SK-N-SH treated with all-trans-retinoic acid at 6 μM for 48 hours (cell line): ENCODE measurements at places on chromosomes 1 and 21.
A peak's percentile ranks its signal among the peaks of the same experiment; 100 is the strongest.

- no peak for ATAC-seq
These were observed 415.0 kb downstream of the HLX start for GRCh38 chr1:221294242-221294641.

- ATAC-seq, result peak; percentile 84
These were observed 467 bp downstream of the THRAP3 start for GRCh38 chr1:36224537-36225282.

GRCh38 chr1:71019233-71019969 lies 28.2 kb downstream of the PTGER3 start:
- ATAC-seq, result peak; percentile 66

- no peak for ATAC-seq
These were observed 32.1 kb downstream of the CD247 start for GRCh38 chr1:167486090-167486824.

DNA sequence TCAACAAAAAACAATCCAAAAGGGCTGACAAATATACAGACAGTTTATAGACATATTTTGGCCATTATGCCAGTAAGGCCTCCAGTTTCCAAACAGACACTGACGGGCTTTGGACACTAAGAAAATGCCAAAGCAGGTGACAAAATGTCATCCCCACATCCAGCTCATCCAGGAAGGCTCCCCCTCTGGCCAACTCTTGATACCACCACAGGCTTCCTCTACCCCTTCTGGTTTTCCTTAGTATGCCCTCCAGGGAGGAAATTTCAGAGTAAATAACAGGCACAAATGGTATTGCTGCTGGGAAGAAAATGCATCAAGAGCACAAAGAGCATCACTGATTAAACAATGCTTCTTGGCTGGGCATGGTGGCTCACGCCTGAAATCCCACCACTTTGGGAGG lies 225.3 kb downstream of the VAV3 start:
- no peak for ATAC-seq

- ATAC-seq, result no peak
These were observed 244.2 kb upstream of the HOOK1 start for GRCh38 chr1:59570524-59570923.

- no peak for ATAC-seq
These were observed 43.3 kb downstream of the L1TD1 start for GRCh38 chr1:62237950-62238374.

- ATAC-seq, result no peak
These were observed 146.9 kb downstream of the MIS18A start for GRCh38 chr21:32131960-32132359.

GRCh38 chr1:222792744-222793143 lies 22.1 kb upstream of the DISP1 start:
- ATAC-seq, result peak; percentile 61

- peak; percentile 15; the same call in 2 of the 3 replicates for ATAC-seq
These were observed 40.1 kb downstream of the AHDC1 start for GRCh38 chr1:27563591-27564471.

GRCh38 chr1:164719676-164720439 lies 160.9 kb downstream of the PBX1 start:
- no peak for ATAC-seq

- no peak for ATAC-seq
These were observed 40.2 kb upstream of the CAMTA1 start for GRCh38 chr1:6745073-6745472.

- ATAC-seq, result no peak
These were observed 39.8 kb upstream of the WNT4 start for GRCh38 chr1:22182715-22183114.

DNA sequence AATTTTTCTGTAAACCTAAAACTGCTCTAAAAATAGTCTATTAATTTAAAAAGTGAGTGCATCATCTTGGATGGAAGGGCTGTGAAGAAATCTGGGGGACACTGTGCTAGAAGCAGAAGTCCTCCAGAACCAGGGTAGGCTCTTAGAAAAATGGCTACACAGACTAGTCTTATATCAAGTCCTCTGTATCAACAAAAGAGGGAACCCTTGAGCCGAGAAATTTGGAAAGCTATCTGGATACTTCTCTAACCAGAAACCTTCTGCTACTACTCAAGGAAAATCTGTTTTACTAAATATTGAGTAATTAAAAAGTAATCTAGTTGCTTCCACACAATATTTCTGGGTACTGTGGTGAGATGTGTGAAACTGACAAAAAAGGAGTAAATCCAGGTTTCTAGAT lies 92.1 kb downstream of the WDR3 start:
- no peak for ATAC-seq

DNA sequence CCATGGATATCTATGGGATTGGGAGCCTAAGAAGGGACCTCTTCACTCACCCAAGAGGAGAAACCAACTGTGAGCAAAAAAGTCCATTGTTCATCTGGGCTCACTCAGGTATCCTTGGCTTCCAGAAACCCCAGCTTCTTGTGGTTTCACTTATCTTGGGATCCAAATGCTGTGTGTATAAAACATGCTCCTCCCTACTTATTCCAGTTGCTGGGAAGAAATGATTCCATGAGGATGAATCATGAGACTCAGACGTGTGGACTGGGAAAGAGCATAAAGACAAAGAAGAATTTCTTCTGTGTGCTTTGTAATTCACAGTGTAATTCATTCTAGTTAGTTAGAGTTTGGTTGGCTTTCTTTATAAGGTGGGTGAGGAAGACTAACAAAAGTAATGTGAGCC lies 283.7 kb downstream of the ZNF648 start:
- no peak for ATAC-seq

DNA sequence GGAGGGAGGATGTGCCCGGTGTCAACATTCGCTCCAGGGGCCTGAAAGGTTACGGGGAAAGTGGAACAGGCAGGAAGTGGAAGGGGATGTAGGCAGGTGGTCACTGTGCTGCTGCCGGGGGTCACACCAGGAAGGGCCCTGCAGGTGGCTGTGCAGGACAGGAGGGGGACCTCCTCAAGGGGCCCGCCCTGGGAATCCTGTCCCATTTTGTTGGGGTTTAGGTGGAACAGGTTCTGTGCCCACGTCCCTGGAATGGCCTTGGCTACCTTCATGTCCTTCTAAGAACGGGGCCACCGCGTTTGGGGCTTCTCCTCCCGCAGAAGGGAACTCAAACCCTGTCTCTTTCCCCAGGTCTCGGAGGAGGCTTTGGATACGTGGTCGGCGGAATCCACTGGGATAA lies 11.9 kb downstream of the SLC45A1 start:
- ATAC-seq, result no peak

GRCh38 chr1:16925635-16926490 lies 4.1 kb downstream of the CROCC start:
- no peak for ATAC-seq

DNA sequence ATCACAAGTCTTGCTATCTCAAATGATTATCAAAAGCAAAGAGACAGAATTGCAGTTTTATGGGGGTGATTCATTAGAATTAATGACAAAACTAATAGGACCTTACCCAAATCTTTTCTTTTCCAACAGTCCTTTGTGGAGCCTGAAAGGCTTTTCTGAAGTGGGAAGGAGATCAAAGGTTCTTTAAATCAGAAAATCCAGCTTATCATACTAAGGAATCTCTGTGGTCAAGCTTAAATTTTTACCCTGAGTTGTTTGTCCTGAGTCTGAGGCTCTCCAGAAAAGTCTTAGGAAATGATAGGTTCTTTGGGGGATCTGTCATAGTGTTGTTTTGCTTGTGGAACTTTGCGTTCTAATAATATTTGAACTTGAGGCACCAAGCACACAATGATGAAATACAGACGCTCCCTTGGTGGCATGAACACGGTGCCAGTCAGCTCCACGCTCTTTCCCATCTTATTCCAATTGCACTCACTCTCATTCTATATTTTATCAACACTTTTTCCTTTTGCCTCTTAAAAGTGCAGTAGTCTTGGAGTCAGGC lies 38.0 kb upstream of the COL24A1 start:
- ATAC-seq, result no peak
